Left colon (tissue), 2 donors: ENCODE measurements at places on chromosomes 6 and 20.
A peak's percentile ranks its signal among the peaks of the same experiment; 100 is the strongest.

DNA sequence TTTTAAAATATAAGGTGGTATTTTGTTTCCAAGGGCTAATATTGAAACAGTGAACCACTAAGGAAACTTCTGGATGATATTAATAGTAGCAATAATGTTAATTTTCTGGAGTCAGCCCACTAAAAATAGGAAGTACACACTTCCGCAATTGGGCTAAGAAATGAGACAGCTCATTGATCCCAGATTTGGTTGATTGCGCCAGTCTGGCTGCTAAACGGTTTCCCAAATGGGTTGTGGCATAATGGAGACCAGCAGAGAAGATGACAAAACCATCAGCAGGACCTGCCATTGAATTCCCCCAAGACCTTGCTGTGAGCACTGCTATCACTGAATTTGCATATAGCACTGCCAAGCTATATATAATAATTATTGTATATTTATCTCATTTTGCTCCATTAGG is 71.2 kb upstream of the SGK1 start:
- DNase-seq = no peak

DNA sequence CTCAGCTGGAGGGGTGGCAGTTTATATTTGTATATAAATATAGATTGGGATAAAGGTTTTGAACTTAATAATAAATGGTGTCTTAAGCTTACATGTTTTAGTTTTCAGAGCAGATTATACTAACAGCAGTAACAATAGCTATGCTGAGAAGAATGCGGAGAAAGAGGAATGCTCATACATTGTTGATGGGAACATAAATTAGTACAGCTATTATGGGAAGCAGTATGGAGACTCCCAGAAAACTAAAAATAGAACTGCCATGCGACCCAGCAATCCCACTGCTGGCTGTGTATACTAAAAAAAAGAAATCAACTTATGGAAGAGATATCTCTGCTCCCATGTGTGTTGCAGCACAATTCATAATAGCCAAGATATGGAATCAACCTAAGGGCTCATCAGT is 127.9 kb downstream of the BCKDHB start:
- DNase-seq = no peak

DNA sequence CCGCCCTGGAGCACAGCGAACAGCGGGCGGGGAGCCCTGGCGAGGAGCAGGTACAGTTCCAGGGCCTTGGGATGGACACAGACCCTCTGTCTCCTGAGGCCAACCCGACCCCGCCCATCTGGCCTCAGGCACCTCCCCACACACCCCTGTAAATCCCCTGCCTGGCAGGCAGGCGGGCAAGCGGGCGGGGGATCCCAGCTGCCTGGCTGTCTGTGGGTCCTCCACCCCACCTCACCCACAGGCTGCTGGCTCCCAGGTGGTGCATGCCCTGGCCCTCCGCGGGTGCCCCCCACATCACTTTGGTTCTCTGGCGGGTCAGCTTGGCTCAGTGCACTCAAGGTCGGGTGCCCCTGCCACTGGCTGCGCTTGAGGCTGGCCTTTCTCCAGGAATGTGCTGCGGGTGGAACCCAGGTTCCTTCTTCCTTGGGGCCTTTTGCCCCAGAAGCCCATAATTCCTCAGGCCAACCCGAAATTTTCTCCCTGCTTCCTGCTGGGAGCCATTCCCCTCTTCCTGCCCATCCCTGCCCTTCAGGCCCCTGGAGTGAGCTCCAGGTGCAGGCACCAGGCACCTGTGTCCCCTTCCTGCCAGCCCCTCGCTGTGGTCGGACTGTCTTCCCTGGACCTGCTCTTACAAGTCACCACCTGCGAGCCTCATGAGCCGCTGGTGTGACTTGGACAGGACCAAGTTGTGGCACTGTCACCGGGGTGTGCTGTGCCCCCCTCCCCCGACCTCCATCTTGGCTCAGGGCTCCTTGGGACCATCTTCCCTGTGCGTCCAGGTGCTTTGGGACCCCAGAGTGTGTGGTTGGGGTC is 5.3 kb upstream of the TNFRSF6B start:
- peak; percentile 46 for DNase-seq

GRCh38 chr20:3172933-3173609 is at the start of gene LZTS3:
LZTS3 (minus strand) TSS chr20:3173549; CDS start chr20:3167163, 6,386 bp downstream.
- peak; percentile 82 for DNase-seq

DNA sequence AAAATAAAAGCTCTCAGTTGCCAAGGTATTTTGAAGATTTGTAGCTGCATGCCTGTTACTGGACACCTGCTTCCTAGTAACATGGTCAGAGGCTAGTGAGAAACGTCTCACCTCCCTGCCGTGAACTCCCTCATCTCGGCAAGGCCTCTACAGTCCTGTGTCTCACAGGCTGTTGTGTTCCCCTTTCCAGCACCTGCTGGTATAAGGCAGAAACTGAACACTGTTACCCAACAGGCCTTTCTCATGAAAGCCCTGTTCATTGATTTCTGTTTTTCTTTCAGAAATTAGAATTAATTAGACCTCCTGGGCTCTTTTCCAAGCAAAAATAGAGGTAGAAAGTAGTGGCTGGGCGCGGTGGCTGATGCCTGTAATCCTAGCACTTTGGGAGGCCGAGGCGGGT is 17.6 kb upstream of the SRSF3 start:
- no peak for DNase-seq

- peak; percentile 16 for DNase-seq
Measured at GRCh38 chr6:52843605-52844004, 3.0 kb upstream of the GSTA5 start.

DNA sequence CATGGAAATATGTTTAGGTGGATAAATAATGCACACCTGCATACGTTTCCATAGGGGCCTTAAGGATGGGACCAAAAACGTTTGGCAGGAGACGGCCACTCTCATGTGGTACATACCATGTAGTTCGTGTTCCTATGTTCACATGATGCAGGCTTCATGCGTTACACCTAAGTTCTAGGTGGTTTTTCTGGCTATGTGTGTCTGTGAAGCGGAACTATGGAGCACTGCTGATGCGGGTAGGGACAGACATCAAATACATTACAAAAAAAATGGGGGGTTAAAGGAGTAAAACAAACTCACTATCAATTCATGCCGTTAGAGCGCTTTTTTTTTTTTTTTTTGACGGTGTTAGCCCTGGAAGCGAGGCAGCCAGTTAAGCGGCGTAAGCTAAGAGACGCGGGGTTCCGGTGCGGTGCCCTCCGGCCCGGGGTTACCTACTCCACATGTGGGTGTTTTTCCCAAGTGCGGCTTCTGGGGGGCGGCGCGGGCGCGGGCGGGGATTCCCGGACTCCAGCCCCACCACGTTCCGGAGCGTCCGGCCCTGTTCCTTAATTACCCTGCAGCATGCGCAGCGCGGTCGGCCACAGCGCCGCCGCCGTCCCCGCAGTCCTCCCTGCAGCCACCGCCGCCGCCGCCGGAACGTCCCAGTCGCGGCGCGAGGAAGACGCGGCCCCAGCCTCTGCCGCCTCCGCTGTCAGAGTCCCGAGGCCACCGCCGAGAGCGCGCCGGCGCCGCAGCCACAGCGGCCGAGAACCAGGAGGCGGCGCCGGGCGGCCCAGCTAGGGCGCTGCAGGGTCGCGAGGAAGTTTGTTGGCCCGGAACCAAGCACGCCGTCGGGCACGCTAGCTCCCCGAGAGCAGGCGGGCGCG is 648 bp downstream of the COL19A1 start:
- peak; percentile 24 for DNase-seq

DNA sequence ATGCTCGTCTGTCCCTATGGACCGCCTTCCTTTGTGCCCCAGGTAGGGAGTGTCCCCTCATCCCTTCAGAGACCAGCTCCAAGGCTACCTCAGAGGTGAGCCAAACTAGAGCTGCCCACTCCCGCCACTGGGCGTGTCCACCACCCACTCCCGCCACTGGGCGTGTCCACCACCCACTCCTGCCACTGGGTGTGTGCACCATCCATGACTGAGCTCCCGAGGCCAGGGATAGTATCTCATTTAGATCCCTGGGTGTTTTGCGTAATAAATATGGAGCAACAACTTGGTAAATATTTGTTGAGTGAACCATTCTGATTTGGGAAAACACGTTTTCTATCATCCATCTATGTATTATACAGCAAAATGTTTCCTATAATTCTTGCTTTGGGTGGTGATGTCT is 68.8 kb downstream of the ZBTB2 start:
- DNase-seq = no peak

DNA sequence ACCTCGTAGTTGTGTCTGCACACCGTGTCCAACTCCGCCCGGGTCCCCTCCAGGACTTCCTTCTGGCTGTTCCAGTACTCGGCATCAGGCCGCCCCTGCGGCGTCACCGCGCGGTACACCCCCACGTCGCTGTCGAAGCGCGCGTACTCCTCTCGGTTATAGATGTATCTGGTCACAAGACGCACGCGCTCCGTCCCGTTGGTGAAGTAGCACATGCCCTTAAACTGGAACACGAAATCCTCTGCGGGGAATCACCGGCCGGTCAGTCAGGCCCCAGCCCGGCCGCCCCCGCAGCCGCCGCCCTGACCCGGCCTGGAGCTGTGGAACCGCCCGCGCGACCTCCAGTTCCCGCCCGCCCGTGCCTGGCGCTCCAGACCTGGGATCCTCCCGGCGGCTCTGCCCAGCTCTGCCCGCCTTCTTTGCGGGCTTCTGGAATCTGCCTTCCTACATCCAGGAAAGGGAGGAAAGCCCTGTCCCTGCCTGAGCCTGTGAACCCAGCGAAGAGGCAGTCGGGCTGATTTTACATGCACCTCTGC is 1.6 kb downstream of the HLA-DQB1 start:
- no peak for DNase-seq

DNA sequence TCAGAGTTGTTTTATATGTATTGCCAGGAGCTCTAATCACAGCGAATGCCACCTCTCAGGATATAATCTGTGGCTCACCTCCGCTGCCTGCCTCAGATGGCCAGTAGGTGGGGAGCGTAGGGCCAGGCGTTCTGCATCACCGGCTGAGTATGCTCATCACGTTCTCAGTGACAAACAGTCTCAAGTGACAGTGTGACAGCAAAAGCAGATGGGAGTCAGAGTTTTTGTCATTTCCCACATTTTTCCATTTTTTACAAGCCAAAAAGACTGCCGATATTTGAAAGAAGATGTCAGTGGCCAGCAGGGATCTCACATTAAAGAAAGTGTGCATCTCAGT is 208.7 kb downstream of the ALDH8A1 start:
- DNase-seq = no peak

DNA sequence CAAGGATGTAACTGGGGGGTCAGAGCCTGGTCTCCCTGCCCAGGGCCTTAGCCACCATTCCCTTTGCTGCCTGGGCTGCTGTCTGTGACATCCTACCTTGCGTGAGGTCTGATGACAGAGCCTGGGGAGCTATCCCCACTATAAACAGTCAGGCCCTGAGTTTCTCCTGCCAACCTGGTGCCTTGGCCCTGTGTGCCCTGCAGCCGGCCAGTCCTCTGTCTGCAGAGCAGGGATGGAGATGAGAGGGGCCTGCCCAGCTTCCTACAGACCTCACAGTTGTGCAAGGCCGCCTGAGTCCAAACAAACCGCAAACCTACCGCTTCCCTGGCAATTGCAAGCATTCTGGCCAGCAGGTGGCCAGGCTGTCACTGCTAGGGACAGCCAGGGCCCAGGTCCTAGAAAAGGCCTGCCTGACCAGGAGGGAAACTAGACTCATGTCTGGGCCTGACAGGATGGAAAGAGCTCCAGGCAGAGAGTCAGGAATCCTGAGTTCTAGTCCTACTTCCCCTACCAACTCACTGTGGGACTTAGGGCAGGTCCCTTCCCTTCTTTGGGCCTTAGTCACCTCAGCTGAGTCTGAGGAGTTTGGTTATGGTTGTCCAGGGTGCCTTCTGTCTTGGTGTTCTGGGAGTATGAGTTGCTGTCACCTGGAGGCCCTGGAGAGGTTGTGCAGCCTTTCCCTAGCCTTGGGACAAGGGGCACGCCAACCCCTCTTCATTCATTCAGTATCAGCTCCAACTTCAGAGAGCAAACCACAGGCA is 86.2 kb downstream of the VEGFA start:
- no peak for DNase-seq

GRCh38 chr20:16575390-16576140 is 2.3 kb upstream of the KIF16B start:
- no peak for DNase-seq

DNA sequence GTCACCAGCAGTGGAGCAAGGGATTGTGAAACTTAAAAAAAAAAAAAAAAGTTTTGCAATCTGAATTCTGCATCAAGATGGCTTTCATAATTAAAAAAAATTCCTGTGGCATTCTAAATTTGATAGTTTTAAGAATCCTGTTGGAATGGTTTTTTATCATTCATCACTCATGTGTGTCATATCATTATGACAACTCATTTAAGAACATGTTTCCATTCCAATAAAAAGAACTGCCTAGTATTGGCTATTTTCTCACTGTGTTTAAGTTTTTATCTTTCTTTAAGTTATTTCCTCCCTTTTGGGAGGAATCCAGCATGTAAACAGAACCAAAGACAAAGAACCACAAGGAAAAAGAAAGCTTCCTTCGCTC is 26.2 kb upstream of the RHAG start:
- no peak for DNase-seq
